ENCODE measurements at places on chromosomes 1 and 21.

DNA sequence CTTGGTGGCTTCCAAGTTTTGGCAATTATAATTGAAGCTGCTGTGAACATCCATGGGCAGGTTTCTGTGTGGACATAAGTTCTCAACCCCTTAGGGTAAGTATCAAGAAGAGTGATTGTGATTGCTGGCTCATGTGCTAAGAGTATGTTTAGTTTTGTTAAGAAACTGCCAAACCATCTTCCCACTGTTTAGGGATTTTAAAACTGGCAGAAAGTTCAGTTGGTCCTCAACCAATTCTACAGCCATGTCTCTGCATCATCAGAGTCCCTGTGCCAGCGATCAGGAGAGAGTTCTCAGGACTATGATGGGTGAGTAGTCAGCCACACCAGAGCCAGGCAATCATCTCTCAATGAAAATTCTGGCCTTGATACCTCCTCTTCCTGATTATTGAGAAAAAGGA, 193.8 kb downstream of the ZC3H11B start:
- no peak for DNase-seq

- no peak for DNase-seq
These were observed 328.8 kb downstream of the PLA2G4A start for GRCh38 chr1:187157552-187157951.

GRCh38 chr1:207134581-207134980, 30.5 kb downstream of the C4BPA start:
- DNase-seq, result no peak

GRCh38 chr1:215583185-215583749, 16.2 kb downstream of the KCTD3 start:
- peak; percentile 41 for DNase-seq

GRCh38 chr1:150973836-150974579, 627 bp downstream of the CERS2 start:
- no peak for DNase-seq

GRCh38 chr1:93919780-93920179, 10.6 kb upstream of the GCLM start:
- no peak for DNase-seq

GRCh38 chr1:7558921-7559869, 211.9 kb upstream of the VAMP3 start:
- DNase-seq, result no peak

DNA sequence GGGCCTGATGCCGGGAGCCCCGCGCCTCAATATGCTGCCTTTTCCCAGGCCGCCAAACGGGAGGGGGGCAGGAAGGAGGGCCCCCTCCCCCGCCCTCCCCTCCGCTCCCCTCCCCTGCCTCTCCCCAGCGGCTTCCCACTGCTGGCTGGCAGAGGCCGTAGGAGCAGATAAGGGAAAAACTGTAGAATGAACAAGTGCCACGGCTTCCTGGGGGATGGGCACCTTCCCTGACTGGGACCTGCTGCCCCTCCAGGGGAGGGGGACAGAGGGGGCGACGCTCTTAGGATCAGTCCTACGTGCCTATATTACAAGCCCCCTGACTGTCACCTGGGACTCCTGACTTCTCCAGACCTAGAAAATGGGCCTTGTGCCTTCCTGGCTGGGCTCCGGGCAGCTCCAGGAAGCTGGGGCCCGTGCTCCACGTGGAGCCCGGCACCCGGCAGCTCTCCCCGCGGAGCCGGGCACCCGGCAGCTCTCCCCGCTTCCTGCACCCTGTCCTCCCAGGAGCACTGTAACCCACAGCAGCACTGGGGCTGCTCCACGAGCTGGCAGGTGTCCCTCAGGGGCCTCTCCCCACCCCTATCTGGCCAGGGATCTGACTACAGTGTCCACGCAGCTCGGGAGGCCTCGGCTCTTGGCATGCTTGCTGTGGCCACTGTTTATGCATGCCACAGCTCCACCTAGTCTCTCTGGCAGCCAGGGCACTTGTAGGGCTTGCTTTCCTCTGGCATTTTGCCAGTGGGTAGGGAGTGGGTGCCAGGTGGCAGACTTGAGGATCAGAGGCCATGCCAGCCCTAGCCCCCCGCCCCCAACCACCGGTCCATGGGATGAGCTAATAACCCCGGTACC, 674 bp upstream of the HES5 start:
- DNase-seq, result peak; percentile 33

DNA sequence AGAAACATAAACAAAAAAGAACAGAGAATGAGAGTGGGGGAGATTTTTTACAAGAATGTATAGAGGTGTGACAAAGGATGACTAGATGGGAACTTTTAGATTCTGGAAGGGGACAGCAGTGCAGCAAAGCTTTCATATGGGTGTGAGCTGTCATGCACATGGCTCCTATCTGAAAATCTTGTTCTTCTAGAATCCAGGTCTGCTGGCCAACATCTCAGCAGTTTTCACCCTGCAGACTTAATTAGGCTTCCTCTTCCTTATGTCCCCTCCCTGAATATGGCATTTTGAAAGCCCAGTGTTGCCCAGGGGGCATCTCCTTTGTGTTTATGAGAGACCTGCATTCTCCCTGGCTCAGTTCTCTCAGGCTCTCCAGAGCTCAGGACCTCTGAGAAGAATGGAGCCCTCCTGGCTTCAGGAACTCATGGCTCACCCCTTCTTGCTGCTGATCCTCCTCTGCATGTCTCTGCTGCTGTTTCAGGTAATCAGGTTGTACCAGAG, at the start of gene CYP4Z1:
Gene CYP4Z1 (plus strand): TSS at position 135 of the 498 bp plus-strand sequence. CDS start 260 bp downstream, at position 395.
- no peak for DNase-seq

DNA sequence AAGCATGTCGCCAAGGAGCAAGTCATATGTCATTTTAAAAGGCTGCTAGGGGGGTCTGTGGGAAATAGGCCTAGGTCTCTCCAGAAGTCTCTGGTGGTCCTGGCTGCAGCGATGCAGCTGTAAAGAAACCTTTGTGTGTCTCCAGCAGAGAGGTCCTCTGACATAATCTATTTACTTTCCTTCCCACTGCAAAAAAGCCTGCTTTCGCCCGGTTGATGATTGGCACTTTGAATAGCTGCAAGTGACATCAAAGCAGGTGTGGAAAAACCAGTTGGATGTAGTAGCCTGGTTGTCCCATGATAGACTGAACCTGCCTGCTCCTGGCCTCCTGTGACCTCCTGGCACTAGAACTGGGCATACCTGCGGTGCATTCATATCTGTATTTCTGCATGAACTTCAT, 13.8 kb downstream of the RASSF5 start:
- no peak for DNase-seq

GRCh38 chr1:9626201-9626608, 25.3 kb upstream of the PIK3CD start:
- no peak for DNase-seq

DNA sequence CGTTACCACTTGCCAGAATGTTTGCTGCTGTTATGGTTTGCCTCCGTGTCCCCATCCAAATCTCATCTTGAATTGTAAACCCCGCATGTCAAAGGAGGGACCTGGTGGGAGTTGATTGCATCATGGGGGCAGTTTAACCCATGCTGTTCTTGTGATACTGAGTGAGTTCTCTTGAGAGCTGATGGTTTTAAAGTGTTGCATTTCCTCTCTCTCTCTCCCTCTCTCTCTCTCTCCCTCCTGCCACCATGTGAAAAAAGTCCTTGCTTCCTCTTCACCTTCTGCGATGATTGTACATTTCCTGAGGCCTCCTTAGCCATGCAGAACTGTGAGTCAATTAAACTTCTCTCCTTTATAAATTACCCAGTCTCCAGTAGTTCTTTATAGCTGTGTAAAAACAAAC, 44.4 kb downstream of the CFHR5 start:
- no peak for DNase-seq

GRCh38 chr1:200354243-200354642, 55.6 kb downstream of the ZNF281 start:
- no peak for DNase-seq

GRCh38 chr1:43978264-43978550, 803 bp upstream of the B4GALT2 start:
- DNase-seq, result no peak

DNA sequence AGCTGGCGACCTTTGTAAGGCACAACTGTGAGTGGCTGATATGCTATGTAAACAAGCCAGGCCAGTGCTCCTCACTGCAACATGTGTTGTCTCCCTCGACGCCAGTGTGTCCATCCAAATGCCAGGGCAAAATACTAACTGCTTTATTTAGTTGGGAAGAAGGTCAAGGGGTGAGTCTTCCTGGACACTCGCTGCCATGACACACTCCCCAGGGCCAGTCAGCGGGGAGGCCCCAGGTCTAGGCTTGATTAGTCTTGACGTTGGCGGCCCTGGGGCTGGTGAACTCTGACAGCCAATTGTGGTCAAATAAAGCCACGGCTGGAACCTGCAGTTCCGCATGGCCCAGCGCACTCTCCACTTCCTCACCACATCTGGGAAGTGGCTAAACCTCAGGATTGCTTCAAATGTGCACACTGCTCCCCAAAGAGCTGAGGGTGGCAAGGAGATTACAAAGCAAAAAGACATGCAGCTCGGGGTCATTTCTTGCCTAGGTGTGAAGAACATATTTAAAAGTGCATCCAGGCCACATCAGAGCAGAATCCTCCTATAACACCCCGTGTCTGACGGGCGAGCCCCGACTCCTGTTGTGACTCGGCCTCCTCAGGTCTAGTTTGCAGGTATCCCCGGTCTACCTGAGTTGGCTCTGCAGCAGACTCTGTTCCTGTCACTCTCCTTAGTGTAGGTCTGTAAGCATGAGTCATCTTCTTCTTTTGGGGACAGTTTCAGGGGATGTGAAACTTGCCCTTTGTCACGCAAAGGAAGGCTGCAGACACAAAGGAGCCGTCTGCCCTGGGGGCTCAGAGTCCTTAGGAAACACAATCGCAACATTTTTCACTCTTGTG, 183.5 kb downstream of the RUNX1 start:
- DNase-seq, result no peak

DNA sequence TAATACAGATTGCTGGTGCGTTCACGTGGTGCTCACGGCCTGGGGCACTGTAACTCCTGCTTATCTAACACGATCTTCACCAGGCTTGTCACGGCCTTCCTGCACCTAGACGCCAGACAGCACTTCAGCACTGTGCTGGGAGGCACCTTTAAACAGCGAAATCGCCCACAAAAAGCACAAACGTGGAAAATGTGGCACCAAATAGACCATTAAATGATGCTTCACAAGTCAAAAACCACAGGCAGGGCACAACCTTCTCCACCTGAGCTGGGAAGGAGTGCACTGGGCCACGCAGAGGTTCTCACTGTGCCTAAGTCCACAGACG, 20.0 kb downstream of the IBA57 start:
- no peak for DNase-seq

DNA sequence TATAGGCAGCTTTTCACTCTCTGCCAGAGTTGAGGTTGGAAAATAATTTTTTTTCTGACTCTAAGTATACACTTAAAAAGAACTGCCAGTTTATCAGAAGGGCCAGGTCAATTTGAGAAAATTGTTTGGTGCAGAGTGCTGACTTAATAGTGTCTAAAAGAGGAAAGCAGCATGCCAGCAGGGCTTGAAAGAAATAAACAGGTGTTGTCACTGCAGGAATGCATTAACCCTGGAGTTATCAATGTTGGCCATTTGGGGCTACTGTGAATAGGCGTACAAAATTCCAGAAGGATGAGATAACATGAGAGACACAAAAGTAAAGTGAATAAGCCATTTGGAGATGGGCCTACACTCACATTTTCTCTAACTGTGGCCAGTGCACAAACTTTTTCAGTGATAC, 220.6 kb upstream of the PLD5 start:
- DNase-seq, result no peak

DNA sequence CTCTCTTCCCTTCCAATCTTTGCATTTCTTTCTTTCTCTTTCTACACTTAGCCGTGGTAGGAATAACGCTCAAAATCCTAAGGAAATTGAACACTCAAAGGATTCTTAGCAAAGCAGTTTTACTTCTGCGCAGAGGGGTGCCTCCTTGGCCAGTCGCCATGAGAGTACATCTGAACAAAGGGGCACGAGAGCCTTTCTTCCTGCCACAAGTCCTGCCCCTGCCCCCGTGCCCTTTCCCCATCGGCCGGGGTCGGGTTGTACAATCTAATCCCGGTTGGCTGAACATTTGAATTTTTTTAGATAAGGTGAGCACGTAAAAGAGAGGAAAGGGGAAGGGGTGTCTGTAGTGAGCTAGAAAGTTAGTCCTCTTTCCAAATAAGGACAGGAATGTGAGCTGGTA, 28.6 kb upstream of the COL6A1 start:
- DNase-seq, result no peak

GRCh38 chr1:156583821-156584622, 4.5 kb downstream of the TTC24 start:
- DNase-seq, result peak; percentile 31

- no peak for DNase-seq
These were observed 146.0 kb downstream of the PBX1 start for GRCh38 chr1:164704954-164705353.

DNA sequence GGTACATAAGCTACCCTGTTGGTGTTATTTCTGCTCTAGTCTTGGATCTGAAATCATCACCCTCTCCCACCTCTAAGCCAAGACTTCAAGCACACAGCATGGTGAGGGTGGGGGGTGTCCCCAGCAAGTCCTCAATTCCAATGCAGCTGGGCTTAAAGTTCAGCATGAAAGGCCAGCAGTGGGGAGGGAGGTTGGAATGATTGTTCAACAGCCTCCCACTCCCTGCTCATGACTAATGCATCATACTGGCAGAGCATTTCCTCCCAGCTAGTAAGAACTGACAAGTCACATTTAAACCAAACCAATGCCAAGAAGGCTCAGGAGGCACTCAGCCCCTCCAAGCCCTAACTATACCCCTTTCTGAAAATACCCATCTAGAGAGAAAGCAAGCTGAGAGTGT, 50.1 kb downstream of the TIAM1 start:
- DNase-seq, result peak; percentile 61

DNA sequence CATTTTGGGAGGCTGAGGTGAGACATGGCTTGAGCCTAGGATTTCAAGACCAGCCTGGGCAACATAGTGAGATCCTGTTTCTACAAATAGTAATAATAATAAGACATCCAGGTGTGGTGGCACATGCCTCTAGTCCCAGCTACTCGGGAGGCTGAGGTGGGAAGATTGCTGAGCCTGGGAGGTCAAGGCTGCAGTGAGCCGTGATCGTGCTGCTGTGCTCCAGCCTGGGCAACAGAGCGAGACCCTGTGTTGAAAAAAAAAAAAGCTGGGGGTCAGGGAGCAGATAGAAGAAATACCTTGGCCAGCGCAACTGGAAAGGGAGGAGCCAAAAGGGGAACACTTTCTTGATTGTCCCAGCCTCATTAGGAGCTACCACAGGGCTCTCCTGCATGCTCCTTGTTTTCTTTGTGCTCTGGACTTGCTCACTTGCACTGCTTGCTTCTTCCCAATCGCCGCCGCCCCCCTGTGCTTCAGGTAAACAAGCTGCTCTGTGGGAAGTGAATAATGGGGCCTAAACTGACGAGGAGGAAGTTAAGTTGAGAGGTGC, 31.1 kb downstream of the PBX1 start:
- DNase-seq, result no peak

- DNase-seq, result no peak
These were observed 2.9 kb downstream of the EIF2D start for GRCh38 chr1:206609229-206609991.

DNA sequence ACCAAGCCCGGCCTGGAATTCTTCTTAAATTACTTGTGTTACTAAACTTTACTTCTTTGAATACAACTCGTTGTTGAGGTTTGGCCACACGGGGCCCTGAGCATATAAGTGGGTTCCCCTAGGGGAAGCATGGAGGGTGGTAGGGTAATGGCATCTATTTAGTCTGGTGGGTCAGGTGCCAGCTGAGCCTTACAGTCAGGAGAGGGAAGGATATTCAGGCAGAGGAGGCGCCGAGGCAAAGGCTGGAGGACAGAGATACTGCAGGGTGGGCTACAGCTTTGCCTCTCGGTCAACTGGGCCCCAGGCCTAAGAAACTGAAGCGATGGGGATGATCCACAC, 424 bp upstream of the NECAP2 start:
- DNase-seq, result no peak

Data from epithelial cell of prostate (primary cell).